Midbrain (tissue), 1 donor: ENCODE measurements at places on chromosomes 6 and 20.

DNA sequence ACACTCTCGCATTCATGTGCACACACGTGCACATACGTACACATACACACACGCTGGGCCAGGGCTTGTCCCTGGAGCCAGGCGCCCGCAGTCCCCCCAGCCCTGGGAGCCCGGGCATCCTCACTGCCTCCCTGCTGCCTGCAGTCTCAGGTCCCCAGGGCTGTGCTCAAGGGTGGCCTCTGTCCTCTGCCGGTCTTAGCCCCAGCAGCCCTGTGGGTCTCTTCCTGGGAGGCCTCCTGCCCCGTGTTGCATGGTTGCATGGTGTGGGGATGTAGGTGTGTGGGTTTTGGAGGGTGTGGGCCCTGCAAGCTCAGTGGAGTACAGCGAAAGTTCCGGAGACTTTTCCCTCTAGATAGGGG, 101.5 kb downstream of the TMEM242 start:
- no peak for DNase-seq

DNA sequence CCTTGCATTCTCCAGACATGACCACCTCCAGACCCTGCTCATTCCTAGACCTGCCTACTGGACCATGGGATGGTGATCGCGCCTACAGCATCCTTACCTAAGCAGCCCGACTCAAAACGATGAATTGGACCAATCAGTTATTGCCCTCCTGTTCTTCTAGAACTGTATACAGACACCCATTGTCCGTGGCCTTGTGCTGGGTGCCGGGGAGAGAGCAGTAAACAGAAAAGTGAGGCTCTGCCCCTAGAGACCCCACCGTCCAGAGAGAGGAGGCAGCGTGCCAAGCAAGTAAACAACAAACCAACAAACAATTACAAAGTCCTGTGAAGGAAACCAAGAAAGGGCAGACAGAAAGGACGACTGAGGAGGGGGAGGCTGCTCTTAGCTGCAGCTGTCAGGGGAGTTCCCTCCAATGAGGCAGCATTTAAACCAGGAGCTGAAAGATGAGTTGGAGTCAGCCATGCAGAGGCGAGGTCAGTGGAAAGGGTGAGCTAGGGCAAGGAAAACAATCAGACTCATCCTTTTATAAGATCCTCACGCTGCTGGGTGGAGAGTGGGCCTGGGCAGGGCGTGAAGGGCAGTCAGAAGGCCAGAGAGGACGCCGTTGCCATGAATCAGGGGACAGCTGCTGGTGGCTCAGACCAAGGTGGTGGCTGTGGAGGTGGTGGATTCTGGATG, 37.6 kb upstream of the BLCAP start:
- no peak for DNase-seq

GRCh38 chr6:100464162-100464851, 414 bp downstream of the SIM1 start:
- DNase-seq: no peak

DNA sequence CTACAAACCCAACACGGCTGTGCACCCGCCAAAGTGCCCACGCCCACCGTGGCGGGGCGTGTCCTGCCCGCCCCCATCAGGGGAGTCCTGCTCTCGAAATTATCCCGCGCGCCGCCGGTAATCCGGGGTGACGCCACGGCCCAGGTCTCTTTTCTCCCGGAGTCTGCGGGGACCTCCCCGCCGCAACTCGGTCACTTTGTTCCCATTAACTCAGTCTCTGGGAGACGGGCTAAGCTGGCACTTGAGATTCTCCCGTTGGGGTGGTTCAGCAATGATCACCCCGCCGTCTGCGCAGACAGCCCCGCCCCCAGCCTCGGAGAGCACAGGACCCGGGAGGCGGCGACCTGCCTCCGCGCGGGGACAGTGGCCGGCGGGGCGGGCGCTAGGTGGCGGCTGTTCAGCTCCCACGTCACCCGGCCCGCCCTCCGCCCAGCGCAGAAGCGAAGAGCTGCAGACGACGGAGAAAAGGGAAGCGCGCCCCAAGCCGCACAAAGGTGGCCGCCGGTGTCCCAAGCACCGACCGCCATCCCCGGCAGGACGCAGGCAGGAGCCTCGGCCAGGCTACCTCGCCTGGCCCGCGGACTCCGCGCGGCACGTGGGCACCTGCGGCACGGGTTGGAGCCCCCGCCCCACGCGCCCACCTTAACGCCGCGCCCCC, 31.5 kb downstream of the SF3B5 start:
- peak; percentile 63 for DNase-seq

GRCh38 chr6:4356899-4357659, 221.7 kb upstream of the ECI2 start:
- no peak for DNase-seq

DNA sequence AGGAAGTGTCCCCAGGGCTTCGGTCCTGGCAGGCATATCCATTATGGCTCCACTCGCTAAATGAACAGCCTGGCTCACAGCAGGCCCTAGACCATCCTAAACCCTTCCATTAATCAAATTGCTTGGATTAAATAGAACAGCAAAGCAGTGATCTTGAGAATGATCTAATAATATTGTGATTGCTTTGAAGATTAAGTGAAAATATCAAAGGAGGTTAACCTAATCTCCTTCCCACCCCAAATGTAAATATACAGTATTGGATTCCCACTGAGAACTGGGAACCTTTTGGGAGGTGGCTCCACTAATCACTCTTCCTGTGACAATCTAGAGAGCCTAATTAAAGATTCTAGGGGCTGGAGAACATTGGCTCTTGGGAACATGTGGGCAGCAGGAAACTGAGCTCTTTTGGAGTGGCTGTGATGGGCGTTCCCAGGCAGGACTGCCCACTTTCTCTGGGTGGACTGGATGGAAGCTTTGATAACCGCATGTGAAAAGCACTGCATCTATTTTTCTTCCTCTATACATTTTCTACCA, 68.3 kb upstream of the FRMD1 start:
- DNase-seq: no peak

DNA sequence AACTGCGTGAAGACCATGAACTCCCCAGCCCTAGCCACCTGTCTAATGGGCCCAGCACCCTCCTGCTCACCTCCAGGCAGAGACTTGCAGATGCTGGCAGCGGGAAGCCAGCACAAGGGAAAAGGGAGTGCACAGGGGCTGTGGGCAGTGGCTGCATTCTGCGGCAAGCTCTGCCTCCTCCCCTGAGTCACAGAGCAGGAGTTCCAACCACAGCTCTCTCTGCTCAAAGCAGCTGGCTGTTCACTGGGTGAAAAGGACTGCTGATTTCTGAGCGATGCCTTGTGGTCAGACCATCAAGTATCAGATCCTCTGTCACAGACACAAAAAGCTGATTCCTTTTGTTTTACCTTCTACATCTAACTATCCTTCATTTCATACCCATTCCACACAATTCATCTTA, 10.5 kb downstream of the NKX2-2 start:
- peak; percentile 30 for DNase-seq
